Central memory CD8-positive, alpha-beta T cell (primary cell): ENCODE measurements at places on chromosomes 12 and 14.

DNA sequence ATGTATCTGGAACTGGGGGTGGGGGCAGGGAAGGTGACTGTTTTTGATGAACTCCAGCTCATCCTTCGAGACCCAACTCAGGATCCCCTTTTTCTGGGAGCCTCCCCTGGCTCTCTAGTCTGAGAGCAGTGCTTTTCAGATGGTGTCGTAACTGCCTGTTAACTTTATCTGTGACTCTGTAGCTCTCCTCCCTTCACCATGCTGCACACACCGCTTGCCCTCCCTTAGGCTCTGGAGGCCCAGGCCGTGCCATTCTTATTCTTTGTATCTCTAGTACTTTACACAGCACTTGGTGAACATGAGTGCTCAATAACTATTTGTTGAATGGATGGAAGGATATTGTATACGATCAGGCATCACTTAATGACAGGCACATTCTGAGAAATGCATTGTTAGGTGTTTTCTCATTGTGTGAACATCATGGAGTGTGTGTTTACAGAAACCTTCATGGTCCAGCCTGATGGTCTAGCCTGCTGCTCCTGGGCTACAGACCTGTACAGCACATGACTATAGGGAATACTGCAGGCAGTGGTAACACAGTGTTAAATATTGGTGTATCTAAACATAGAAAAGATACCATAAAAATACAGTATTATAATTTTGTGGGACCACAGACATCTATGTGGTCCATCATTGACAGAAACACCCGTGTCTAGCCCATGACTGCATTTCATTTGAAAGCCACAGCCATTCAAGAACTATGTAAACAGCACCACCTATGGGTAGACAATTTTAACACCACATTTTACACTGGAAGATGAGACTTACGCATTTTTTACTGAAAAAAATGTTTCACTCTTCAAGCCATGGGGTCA is 91.8 kb downstream of the EML1 start:
- no peak for DNase-seq

GRCh38 chr12:76943008-76943407 is 64.2 kb upstream of the CSRP2 start:
- no peak for DNase-seq

DNA sequence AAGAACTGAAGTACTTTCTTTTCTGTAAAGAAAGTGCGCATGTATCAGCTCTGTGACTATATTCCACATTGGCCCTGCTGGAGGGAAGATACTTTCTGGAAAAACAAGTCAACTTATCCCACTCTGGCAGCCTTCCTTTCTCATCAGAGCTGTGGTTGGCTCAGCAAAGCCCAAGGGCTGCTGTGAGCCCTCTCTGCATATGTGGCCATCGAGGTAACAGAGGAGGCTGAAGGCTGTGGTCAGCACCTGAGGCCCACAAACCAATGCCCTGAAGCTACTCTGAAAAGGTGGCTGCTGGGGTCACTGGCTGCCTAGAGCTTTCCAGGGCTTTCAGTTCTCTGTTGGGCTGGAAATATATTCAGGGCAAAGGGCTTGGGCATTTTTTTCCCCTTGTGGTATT is 70.8 kb upstream of the IGF1 start:
- no peak for DNase-seq

GRCh38 chr14:101250948-101251811 is 310.1 kb upstream of the DIO3 start:
- no peak for DNase-seq

DNA sequence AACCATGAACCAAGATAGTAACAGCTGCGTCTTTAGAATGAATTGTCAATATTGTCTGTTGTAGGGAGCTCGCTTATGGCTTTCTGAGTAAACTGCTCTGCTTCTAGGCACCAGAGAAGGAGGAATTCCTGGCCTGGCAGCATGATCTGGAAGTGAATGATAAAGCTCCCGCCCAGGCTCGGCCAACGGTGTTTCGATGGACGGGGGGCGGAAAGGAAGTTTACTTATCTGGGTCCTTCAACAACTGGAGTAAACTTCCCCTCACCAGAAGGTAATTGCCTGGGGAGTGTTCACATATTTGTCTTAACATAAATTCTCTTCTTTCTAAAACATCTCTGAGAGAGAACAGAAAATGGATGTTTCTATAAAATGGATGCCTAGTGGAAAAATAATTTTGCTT is 4.3 kb downstream of the PRKAB1 start:
- DNase-seq = no peak

DNA sequence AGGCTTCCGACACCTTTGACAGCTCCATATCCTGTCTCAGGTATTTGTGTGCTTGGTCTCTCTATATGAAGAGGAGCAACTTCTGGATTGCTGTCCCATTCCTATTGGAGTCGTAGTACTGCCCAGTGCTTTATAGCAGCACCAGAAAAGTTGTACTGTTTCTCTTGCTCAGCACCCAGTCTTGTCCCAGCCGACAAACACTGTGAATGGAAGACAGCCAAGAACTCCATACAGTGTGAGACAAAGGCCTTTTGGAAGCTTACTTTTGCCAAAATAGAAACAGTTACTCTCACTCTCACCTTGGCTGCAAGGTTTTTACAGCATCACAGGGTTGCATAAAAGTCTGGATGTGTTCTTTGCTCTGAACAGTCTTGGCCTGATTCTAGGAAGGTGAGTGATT is 105.3 kb downstream of the TGFB3 start:
- no peak for DNase-seq

DNA sequence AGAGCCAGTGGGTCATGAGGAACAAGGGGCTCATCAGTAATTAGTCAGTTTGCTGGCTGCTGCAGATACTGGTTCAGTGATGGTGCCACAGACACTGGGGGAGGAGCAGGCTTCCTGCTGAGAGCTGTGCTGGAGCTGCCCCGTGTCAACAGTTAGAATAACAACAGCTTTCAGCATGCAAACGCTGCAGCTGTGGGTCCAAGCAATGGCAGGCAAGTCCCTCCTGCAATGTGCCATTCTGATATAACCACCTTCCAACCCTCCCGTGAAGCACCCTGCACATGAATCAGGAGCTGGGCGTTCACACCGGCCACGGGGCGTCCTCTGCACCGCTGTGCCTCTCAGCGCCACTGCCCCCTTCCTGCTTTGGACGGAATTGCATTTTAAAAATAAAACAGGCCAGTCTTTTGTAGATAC is 258.4 kb upstream of the SFSWAP start:
- DNase-seq = no peak
